ENCODE measurements at places on chromosomes 4 and X.

DNA sequence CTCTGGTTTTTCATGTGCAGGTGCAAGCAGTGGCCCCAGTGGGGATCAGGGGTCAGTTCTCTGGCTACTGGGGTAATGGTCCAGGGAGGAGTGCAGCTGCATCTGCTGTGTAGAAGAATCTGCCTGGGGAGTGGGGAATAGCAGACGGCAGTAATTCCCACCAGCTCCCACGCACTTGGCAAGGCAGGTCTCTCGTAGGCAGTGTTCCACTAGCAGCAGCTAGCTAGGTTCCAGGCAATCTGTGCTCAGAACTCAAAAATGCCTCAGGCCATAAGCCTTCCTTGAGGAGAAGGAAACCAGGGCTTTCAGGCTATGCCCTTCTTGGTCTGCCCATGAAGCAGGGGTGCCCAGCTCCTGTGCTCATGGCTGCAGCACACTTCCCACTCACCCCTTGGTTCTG is 38.8 kb downstream of the DCLK2 start:
- no peak for DNase-seq

- no peak for DNase-seq
Observed at GRCh38 chrX:119625843-119626242, 19.6 kb upstream of the NKRF start.

DNA sequence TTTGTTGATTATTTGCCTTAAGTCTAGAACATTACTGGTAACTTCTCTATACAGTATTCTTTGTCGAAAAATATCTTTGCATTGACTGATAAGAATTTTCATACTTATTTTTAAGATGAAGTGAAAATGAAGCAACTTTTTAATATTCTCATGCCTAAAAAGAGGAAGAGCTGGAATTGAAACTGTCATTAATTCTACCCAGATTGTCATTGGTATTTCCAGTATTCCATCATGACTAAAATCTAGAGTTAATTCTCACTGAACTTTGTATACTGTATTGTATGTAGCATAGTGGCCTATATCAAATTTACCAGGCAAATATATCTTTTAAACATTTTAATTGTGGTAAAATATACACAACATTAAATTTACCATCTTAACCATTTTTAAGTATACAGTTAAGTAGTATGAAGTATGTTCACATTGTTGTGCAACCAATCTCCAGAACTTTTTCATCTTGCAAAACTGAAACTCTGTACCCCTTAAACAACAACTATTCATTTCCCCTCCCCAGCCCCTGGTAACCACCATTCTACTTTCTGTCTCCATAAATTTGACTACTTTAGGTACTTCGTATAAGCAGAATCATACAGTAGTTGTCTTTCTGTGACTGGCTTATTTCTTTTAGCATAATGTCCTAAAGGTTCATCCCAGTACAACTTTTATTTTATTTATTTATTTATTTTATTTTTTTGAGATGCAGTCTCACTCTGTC is 24.3 kb upstream of the ZNF41 start:
- DNase-seq, result no peak

GRCh38 chrX:150863191-150863590 is 35.3 kb downstream of the CD99L2 start:
- no peak for DNase-seq

DNA sequence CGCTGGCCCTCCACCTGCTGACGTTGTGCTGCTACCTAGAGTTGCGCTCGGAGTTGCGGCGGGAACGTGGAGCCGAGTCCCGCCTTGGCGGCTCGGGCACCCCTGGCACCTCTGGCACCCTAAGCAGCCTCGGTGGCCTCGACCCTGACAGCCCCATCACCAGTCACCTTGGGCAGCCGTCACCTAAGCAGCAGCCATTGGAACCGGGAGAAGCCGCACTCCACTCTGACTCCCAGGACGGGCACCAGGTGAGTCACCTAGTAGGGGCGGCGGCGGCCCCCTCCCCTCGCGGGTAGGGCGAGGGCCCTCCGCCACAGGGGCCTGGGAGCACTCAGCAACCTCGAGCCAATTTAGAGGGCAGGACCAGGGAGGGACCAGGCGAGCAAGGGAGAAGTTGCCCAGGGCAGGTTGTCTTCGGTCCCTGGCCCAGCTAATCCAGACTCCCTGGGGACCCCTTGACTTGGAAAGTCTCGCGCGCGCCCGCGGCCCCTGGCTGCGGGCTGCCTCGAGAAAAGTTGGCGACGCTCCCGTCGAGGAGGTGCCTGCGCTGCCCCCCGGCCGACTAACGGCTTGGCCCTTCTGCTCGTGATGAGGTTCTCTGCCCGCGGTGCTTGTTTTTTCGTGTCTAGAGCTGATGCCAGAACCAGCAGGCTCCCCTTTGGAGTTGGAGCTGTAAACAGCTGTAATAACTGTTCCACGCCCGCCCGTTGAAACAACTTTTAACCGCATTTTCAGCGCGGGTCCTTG is 717 bp downstream of the EDA start:
- no peak for DNase-seq

- no peak for DNase-seq
Observed at GRCh38 chr4:155582971-155583437, 83.6 kb upstream of the GUCY1A1 start.

- no peak for DNase-seq
Observed at GRCh38 chrX:19647731-19648588, 132.7 kb upstream of the MAP3K15 start.

DNA sequence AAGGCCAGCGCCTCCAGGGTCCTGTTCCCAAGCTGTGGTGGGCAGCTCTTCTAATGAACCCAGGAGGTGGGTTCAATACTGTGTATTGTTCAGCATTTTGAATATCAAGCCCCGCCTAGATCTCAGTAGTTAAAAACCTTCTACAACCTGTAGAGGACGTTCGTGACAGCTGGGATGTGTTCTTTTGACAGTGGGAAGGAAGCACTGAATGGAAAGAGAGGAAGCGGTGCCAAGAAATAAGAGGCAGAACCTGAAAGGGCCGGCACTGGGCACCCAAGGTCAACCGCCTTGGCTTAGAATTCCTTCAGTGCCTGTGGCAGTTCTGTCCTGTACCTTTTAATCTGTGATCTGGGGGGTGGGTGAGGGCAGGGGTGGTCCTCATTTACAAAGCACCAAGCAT is 73.1 kb downstream of the CC2D2A start:
- DNase-seq, result no peak

GRCh38 chrX:118727686-118728339 is 407 bp downstream of the IL13RA1 start:
- no peak for DNase-seq

- no peak for DNase-seq
Observed at GRCh38 chrX:119477812-119478232, 9.6 kb downstream of the SLC25A5 start.

- no peak for DNase-seq
Observed at GRCh38 chr4:40719008-40719623, 30.6 kb upstream of the NSUN7 start.

DNA sequence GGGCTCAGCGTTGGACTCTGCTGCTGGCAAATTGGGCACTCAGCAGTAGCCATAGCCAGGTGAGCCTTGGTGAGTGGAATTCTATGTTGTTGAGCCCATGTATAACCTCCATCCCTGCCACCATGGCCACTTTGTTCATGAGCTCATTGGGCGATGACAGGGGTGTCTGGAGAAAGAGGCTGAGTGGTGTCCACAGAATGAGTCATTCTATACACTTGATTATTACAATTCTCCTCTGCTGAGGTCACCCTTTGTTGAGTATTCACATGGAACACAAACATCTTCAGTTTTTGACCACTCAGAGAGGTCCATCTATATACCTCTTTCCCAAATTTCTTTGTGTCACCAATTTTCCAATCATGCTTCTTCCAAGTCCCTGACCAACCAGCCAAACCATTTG is 1341.7 kb downstream of the PCDH7 start:
- no peak for DNase-seq
